ENCODE measurements at places on chromosomes 2 and 18.
A peak's percentile ranks its signal among the peaks of the same experiment; 100 is the strongest.

GRCh38 chr2:108916122-108916795 lies 72.8 kb downstream of the EDAR start:
- no peak for DNase-seq

DNA sequence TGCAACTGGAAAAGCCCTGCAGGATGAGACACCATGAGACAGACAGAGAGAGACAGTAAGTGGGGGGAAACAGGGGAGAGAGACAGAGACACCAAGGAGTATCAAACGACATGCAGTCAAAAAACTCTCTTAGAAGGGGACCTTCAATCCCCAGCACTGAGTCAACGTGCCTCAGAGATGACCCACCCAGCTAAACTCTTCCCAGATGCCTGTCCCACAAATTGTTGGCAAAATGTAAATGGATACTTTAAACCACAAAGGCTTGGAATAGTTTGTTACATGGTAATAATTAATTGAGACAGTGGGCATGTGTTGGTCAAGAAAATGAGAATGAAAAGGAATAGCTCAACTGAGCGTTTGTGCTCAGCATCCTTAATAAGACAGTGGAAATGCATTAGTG lies 98.3 kb downstream of the GRB14 start:
- DNase-seq, result no peak

DNA sequence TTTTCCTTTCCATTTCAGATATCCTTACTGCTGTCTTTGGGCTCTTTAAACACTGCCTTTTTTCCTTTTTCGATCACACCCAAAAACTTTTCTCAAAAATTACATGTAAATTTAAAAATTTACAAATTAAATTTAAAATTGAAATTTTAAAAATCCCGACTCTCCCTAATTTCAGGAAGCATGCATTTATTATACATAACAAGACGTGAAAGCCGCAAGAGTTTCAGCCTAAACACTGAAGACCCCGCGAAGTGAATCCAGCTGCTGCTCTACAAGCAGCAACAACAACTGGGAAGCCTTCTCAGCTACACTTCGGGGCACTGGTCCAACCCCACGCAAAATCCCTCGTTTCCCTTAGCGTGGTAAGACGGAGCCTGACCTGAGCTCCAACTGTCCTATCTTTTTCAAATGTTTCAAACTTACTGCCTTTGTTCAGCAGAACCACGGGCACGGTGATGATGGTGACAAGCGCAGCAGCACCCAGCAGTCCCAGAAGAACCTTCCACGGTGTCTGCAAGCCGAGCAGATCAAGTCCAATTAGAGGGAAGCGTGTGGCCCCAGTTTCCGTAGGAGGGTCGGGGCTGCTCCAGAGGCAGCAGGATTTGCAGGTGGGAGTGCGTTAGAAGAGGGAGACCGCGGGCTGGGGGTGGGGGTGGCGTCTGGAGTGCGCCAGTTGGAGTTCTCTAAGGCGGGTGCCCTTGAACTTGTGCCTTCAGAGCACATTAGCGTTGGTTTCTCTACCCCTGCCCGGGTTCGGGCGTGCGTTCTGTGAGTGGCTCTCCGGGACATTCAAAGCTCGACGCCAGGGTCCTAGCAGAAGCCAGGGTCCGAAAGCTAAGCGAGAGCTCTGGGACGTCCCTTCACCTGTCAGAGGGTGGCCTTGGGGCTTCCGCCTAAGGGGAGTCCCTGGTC lies 783 bp downstream of the DPP4 start:
- DNase-seq, result peak; percentile 1

DNA sequence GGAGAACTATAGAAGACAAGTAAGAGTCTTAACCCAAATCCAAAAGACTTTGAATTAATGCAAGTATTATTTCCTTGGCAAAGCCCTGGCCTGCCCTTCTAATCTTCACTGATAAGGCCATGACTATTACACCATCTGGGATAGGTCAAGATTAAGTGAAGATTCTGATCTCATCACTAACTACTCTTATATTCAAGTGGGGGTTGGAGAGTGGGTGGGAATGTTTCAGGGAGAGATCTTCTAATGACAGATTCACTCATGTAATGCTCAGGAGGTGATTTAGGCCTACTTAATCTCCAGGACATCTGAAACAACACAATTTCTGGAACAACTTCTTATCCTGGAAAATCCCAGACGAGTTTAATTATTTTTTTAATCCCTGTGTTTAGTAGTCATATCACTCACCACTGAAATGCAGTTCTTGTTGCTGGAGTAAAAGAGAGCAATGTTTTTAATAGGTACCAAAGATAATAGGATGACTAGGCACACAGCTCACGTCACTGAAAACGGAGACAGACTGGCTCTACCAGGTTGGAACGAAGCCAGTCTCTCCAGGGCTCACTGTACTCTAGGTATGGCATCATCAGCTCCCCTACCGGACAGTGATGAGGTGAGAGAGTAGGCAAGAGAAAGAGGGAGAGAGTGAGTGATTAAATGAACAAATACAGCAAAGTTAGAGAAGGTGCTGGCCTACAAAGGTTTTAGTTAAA lies 133.1 kb downstream of the NCKAP5 start:
- no peak for DNase-seq

- peak; percentile 40 for DNase-seq
These were observed 7.4 kb downstream of the DLX2 start for GRCh38 chr2:172095146-172095904.

GRCh38 chr18:23356424-23356823 lies 96.7 kb upstream of the RIOK3 start:
- no peak for DNase-seq

DNA sequence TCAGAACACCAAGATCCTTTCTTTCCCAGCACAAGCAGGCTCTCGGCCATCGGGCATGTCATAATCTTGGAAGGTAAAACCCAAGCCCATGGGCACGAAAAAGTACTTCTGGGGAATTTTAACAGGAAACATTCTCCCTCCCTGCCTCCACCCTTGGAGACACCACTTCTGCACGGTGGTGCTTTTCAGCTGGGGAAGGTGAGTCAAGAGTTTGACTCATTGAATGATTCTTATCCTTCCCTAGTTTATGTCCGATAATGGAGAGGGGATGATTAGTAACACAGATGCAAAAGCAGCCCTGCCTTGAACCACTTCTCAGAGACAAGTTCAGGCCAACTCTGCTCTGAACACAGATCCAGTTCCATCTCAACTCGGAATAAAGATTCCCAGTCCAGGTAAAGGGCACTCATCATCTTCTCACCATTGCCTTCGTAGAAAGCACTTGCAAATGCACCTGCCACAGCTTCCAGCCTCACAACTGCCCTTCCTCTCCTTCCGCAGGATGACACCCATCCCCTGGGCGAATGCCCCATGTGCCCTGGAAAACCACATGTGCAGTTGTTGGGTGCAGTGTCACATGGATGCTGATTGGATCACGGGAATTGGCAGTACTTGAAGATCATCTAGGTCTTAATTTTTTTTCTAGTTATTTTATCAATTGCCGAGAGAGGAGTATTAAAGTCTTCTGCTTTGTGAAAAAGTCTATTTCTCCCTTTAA lies 136.2 kb downstream of the PXDN start:
- no peak for DNase-seq

Data from neural crest cell (in vitro differentiated cells).